ENCODE measurements at places on chromosomes 6 and 20.

GRCh38 chr6:80094017-80094416 is 12.5 kb upstream of the BCKDHB start:
- no peak for DNase-seq

- no peak for DNase-seq
These were observed 76.7 kb upstream of the ZFP64 start for GRCh38 chr20:52268184-52268749.

- no peak for DNase-seq
These were observed 49.3 kb upstream of the MYL9 start for GRCh38 chr20:36491901-36492617.

GRCh38 chr6:13445744-13446115 is 41.7 kb downstream of the GFOD1 start:
- no peak for DNase-seq

GRCh38 chr6:169866140-169866534 is 114.7 kb downstream of the ERMARD start:
- DNase-seq: no peak

DNA sequence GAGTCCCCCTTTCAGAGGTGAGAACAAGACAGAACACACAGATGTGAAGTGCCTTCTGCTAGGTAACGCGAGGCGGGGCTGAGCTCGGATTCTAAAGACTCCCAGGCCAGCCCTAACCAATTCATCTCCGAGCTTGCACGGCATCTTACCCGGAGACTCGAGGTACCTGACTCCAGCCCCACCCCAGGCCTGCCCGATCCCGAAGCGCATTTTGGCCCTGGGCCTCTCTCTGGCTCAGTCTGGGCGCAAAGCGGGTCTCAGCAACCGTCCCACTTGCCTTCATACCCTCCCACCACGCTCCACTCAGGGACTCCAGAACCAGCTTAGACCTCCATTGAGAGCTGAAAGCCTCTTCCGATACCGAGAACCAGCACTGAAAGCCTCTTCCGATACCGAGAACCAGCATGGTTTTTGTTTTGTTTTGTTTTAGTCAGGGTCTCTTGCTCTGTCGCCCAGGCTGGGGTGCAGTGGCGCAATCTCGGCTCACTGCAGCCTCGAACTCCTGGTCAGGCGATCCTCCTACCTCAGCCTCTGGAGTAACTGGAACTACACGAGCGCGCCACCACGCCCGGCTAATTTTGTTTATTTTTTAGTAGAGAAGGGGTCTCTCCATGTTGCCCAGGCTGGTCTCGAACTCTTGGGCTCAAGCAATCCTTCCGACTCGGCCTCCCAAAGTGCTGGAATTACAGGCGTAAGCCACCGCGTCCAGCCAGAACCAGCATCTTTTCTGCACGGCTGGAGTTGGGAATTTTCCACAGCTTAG is 557 bp upstream of the DYNLRB1 start:
- no peak for DNase-seq

DNA sequence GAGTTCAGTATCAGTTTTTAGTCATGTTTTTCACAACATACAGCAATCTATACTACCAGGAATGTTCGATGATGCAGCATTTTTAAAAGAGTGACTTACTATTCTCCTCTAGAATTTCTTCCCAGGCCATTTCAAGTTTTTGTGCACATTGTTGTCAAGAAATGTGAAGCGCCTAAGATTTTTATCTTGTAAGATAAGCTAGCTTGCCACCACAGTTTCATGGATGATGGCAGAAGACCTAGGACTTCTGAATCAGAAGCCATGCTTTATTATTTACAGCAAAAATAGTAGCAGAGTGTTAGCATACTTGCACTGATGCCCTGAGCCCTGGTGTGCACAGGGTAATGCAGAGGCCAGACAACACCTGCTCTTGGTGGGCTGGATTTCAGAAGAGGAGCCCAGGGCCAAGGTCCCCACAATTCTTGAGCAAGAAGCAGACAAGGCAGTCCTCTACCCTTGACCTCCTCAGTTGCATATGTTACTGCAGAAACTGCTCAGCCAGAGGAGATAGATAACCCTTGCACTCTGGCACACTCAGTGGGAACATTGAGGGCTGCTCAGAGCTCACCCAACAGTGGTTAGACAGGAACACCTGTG is 99.2 kb downstream of the QKI start:
- DNase-seq: no peak

DNA sequence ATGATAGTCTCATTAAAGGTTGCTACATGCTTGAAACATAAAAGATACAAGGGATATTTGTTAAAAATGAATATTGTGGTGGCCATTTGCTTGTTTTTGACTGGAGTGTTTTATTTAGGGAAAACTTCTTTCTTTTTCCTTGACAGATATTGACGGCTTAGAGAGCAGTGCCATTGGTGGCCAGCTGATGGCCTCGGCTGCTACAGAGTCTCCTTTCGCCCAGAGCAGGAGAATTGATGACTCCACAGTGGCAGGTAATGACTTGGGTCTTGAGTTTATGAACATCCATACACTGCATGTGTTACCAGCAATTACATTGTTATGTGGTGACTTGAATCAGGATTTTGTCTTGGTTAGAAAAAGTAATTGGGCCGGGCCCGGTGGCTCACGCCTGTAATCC is 67.5 kb upstream of the PBOV1 start:
- DNase-seq: no peak

GRCh38 chr20:17345321-17345720 is 118.5 kb downstream of the PCSK2 start:
- DNase-seq: no peak

DNA sequence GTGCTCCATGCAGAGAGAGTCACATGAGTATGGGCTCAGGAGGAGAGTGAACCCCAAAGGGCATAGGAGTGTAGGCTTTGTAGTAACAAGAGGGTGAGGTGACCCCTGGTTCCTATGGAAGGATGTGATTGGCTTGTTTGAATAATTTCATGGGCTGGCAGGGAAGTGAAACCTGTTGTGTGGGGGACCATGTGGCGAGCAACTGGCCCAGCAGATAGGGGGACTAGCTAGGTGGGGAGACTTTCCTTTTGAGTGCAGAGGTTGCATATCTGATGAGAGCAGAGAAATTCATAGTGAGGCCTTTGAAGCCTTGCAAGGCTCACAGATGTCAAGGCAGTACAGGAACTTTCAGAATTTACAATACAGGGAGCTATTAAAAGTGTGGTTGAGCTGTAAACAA is 247.9 kb upstream of the SLC35B3 start:
- DNase-seq: no peak

- DNase-seq: no peak
These were observed 115.2 kb downstream of the BMP2 start for GRCh38 chr20:6882561-6883291.

DNA sequence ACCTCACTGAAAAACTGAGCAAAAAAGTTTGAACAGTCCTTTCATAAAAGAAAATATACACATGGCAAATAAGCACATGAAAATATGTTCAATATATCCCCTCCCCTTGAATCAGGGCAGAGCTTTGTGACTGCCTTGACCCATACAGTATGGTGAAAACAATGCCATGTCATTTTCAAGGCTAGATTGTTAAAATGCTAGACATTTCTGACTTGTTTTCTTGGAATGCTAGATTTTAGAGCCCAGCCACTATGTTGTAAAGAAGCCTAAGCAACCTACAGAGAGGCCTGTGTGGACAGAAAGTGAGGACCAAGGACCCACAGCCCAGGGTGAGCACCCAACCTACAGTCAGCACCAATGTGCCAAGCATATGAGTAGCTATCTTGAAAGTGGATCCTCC is 17.1 kb upstream of the ASF1A start:
- DNase-seq: no peak

DNA sequence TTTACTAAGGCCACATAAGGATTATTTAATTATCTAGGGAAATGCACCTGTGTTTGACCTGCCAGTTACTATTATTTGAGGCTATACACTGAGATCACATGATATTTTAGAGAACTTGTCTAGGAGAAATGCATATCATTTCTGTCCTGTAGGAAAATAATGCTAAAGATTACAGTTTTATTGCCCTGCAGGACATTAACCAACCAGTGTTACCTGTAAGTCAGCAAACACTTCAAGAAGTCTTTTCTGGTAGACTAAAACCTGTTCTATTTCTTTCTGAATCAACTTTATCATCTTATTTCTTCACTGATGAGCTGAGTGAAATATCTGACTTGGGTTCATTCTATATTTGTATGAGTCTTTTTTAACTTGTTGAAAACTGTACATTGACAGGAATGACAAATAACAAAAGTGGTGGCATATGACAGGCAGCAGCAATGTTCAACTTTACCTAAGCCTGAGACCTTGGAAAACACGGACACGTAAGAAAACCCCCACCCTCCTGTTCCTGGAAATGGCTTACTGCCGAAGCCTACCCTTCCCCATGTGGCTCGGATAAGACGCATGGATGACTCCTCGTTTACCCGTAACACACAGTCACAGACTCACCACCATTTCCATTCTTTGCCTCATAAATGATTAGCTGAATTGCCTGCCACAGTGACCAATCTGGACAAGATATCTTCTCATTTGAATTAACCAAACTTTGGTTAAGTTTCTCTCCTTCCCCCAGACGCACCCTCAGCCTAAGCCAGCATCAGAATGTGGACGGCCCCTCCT is 118.0 kb upstream of the CD93 start:
- DNase-seq: no peak

GRCh38 chr6:97282238-97282725 is 734 bp downstream of the MMS22L start:
- no peak for DNase-seq

DNA sequence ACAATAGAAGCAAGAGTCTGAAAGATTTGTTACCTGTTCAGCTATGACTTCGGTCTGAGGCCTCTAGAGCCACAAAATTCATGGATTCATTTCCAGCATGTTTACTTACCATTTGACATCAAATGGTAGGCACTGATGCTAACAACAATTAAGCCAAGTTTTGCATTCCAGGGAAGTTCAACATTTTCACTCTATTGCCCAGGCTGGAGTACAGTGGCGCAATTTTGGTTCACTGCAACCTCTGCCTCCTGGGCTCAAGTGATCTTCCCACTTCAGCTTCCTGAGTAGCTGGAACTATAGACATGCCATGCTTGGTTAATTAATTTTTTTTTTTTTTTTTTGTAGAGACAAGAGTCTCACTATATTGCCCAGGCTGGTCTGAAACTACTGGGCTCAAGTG is 114.1 kb upstream of the SGK1 start:
- no peak for DNase-seq

- DNase-seq: no peak
These were observed 483.0 kb upstream of the ID4 start for GRCh38 chr6:19354181-19354580.

GRCh38 chr6:103522045-103522444 is 1337.7 kb downstream of the HACE1 start:
- DNase-seq: no peak

- DNase-seq: no peak
These were observed 574.1 kb upstream of the CHD6 start for GRCh38 chr20:42192321-42192720.

- DNase-seq: no peak
These were observed 26.2 kb downstream of the MYO6 start for GRCh38 chr6:75775219-75775618.

DNA sequence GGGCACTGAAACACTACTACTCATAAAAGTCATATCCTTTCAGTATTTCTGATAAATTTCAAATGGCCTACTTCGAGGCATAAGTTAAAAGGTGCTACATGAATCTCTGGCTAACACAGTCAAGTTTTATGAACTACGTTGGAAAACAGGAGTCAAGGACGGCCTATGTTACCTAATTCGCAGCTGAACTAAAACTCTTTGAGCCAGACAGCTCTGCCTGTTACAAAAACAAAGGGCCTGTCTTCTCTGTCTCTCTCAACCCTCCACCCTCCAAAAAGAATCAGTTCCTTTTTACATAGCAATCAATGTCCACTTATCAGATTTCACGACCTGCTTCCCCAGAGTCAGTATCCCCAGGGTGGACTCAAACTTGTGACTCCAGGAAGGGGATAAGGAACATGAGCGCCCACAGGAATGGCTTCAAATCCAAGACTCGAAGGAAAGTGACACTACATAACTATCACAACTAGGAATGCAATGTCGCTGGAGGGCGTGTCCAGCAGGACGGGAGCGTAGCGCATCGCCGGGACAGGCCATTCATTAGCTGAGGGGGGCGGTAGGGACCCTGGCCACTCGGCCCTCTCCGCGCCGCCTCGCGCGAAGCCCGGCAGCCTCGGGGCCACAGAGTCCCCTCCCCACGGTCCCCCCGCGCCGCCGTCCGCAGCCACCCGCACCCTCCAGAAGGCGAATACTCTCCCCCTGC is 591 bp downstream of the IBTK start:
- DNase-seq: no peak

- no peak for DNase-seq
These were observed 105.8 kb upstream of the SPTLC3 start for GRCh38 chr20:12902992-12903391.

DNA sequence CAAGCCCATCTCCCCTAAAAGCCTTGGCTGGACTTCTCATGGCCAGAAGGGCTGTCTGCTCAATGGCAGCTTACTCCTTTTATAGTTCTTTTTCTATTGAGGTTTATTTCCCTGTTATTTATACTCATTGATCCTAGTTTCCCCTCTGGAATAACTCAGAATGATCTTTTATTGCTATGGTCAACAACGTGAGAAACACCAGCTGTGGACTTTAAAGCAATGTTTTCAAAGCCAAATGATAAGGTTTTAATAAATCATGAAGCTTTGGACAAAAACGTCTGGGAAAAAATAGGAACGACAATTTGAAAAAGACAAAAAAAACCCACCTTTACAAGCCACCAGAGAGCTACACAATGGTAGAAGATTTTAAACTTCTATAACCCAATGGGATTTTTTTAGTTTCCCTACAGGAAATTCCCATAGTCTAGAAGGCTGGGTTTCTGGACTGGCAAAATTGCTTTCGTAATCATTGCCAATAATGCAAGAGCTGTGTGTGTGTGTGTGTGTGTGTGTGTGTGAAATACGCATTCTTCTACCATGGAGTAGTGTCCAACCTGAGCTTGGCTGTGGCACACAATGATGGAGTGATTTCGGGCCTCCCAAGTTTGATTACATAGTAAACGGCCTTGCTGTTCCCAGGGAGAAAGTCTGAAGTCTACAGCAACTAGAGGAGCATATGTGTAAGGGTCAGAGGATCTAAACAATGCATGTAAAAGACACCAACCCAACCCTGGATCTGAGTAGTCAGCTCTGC is 396.0 kb downstream of the SYNE1 start:
- no peak for DNase-seq

DNA sequence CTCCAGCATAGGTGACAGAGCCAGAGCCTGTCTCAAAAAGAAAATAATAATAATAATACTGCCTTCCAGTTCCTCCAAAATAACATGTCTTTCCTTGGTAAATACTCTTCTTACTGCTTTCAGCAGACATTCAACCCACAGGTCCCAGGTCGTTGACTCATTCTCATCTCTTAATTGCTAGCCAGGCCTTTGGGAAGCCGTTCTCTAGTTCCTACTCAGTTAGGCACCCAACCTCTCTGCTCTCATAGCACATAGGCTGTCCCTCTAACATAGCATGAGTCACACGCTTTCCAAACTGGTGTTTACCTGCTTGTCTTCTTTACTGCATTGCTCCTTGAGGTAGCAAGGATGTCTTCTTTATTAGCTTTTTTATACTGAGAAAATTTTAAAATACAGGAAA is 98.8 kb downstream of the LAMA2 start:
- DNase-seq: no peak

GRCh38 chr6:44266347-44266746 is 996 bp upstream of the NFKBIE start:
- DNase-seq: no peak

GRCh38 chr20:5448449-5449118 is 131.8 kb upstream of the PROKR2 start:
- no peak for DNase-seq

- no peak for DNase-seq
These were observed 1.3 kb downstream of the EPHA7 start for GRCh38 chr6:93418033-93418407.

Data from cortex of kidney (tissue), 1 donor.